ENCODE measurements at places on chromosomes 13 and 19. TPM values are rescaled to one million over a fixed set of nuclear protein-coding genes. Genes with fewer than 3 reads are reported as not detected.

The ZGLP1 gene
- 11.3 TPM for total RNA-seq

The SSC5D gene
- total RNA-seq: 1.5 TPM

The CEBPA gene
- 1.7 TPM for total RNA-seq

- H3K27ac ChIP-seq: no peak overlapping the region
- peaks cover 8% of the 10 kb centered on the region for H3K4me1 ChIP-seq
- DNase-seq: no peak
- H3K4me3 ChIP-seq: no peak overlapping the region
- H3K36me3 ChIP-seq: no peaks in the 10 kb centered on the region
These were observed 583.7 kb upstream of the SPRY2 start for GRCh38 chr13:80924596-80924995.

DNA sequence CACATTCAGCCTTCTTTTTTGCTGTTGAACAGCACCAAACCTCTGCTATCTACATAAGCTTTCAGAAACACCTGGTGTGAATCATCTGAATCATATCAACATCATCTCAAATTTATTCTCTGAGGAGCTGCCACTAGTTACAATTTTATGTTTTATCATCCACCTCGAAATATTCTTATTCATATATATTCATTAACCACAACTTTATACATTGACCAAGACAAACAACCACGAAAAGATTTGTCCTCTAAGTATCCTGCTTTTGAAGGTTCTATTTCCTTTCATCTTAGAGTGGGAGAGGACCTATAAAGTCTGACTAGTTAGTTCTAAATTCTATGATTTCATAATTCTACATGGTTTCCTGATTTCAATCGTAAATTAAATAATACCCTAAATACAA lies 18.9 kb downstream of the ESD start:
- no peaks in the 10 kb centered on the region for H3K27me3 ChIP-seq
- H3K27ac ChIP-seq: no peak overlapping the region
- DNase-seq: no peak
- H3K4me3 ChIP-seq: no peak overlapping the region

DNA sequence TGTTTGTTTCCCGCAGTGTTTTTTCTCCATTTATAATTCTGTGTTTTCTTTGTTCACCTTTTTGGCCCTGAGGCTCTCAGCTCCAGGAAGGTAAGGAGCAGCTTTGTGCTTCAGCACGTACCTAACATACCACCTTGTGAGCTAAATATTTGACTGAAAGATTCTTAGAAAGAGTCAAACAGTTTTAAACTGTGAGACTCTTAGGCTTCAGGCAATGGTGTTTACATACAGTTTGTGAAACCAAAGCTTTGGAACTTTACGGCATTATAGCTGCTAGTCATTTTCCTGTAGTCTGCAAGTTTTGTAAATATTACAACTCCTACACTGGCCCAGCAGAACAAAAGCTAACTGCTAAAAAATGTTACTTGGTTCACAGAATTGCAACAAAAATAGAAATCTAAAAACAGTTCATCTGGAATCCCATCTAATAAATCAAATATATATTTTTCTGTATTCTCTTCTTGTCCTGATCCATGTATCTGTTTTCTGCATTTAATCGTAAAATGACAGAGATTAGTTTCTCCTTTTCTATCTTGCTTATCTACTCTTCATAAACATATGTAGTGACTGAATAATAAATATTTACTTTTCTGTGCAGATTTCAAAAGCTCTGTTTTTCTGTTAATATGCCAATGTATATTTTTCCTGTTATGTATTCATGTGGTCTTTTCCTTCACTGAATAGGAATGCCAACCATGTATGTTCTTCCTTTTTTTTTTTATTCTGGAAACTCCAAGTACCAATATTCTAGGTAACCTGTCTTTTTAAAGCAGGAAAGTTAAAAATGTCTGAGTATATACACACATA lies 38.8 kb upstream of the GPI start:
- DNase-seq: no peak
- H3K36me3 ChIP-seq: peaks cover 12% of the 10 kb centered on the region
- H3K4me1 ChIP-seq: no peaks in the 10 kb centered on the region
- peak overlapping the region; percentile 46 for H3K27ac ChIP-seq
- H3K4me3 ChIP-seq: no peak overlapping the region

All from neural crest cell (in vitro differentiated cells).